Stimulated activated CD8-positive, alpha-beta memory T cell treated with anti-CD3 and anti-CD28 coated beads, Interleukin-15, amount 100 ng/mL, for 48 hours (primary cell): ENCODE measurements at places on chromosomes 11 and 22.

GRCh38 chr11:117875382-117876058 lies 938 bp downstream of the FXYD6 start:
- DNase-seq: no peak

DNA sequence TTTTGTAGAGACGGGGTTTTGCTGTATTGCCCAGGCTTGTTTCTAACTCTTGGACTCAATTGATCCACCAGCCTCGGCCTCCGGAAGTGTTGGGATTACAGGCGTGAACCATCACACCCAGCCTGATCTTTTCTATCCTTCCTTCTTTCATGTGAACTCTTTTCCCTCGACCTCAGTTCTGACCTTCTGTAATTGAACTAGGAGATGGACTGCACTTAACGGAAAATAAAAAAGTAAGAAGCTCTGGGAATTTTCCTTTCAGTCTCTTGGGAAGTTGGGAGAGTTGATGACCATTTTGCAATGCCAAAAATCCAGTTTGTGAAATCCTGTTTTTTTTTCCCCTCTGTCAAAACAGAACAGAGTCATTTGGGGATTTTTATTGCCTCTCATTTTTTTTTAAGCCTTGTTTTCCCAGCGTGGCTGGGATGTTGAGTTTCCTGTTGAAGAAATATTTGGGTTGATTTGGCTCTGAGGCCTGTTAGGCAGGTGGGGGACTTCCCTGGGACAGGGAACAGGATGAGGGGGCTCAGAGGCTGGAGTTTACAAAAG lies 26.9 kb upstream of the CYB5R3 start:
- no peak for DNase-seq

GRCh38 chr11:14898906-14899305 lies 6.9 kb upstream of the CYP2R1 start:
- no peak for DNase-seq

GRCh38 chr11:27699242-27699925 lies 871 bp downstream of the BDNF start:
- DNase-seq: no peak

GRCh38 chr11:5384335-5384734 lies 723 bp downstream of the OR51M1 start:
- DNase-seq: no peak

- no peak for DNase-seq
Observed at GRCh38 chr11:56885177-56885576, 103.5 kb upstream of the OR5AK2 start.

DNA sequence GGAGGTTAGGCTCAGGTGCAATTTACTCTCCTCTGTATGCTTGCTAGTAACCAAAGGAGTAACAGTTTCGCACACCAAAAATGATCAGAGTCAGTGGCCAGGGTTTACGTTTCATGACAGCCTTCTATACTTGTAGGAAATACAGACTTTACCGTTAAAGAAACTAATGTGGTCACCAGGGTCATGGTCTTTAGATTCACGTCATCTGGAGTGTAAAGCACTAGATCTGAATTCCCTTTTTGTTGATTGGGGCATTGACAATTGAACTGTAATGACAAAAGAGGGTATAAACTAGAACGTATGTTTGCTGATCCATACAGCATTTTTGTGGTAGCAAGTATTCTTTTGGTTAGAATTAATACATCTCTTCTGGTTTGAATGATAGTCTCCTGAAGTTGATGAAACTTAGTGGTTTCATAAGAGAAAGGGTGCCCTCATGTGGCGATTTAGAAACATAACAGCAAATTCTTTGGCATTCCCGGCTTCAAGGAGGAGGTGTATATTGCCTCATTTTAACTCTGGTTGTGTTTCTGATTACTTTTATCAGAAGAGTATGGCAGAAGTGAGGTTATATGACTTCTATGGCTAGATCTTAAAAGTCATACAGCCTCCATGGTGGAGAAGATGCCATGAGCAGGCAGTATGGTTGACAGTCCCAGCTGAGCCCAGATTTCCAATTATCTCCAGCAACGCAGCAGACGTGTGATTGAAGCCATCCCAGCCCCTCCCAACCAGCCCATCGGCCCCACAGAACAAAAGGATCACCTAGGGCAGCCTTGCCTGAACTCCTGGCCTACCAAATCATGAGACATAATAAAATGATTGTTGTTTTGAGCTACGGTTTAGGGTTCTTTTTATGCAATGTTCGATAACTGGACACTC lies 35.1 kb downstream of the MMP7 start:
- no peak for DNase-seq

DNA sequence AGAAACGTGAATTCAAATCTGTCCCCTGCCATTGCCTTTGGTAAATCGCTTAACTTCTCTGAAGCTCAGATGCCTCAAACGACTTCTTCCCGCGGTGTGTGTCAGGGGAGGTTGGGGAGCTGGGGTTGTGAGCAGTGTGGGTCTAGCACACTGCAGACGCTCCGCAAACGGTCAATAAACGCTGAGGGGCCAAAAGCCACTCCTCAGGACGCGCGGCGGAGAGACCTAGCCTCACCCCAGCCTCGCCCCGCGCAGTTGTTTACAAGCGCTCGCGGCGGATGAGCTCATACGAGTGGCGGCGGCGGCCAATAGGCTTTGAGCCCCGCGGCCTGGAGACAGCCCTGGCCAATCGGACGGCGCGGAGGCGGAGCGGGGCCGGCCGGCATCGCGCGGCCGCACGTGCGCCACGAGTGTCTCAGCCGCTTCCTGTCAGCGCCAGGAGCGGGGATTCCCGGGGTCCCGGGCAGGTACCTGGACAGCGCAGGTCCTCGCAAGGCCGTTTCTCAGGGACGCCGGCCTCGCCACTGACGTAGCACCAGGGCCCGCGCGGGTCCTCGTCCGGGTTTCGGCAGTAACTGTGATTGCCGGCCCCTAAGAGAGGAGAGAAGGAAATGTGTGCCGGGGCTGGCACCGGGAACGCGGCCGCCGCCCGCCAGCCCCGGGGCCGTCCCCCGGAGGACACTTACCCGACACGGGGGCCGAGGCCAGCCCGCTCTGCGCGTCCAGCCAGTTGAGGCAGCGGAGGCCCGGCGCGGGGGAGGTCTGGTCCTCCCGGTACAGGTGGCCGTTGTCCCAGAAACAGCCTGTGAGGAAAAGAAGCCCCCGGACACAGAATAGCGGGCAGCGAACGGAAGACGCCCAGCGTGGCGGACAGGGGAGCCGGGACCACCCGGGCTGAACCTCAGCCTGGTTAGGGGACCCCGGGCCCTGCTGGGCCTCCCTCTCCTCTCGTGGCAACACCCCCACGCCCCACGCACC lies 1.5 kb downstream of the PIK3IP1 start:
- peak; percentile 95 for DNase-seq

DNA sequence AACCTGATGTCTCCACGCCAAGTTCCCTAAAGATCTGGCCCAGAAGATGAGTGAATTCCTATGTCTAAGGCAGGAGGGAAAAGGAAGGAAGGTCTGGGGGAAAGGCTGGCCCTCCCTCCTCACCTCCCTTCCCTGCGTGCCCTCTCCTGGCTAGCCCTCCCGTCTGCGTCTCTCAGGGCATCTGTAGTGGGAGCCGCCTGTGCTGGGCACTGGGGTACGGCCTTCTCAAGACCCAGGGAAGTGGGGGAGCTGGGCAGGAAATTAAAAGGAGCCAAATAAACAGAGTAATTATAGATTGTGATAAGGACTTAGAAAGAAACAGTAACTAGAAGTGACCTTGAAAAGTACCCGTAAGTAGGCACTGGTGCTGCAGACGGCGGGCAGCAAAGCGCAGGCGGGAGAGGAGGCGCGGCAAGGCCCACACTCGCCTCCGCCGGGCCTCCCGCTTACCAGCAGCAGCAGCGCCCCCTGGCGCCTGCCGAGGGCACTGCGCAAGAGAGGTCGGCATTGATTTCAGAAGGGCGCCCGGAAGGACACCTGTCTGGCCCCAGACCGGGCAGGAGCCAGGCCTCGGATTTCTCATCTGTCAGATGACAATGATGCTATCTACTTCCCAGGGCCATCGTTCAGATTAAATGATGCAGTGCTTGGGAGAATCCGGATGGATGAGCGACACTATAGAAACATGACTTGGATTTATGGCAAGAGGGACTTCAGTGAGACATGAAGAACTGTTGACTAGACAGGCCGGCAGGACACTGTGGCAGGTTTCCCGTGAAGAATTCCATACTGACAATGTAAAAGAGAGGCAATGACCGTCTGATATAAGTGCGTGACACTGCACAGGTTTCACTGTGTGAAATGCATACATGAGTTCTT lies 7.3 kb downstream of the KCNJ1 start:
- peak; percentile 51 for DNase-seq

- DNase-seq: no peak
Observed at GRCh38 chr22:33605666-33606065, 314.6 kb downstream of the LARGE1 start.
